ENCODE measurements at places on chromosomes 2 and 18.

DNA sequence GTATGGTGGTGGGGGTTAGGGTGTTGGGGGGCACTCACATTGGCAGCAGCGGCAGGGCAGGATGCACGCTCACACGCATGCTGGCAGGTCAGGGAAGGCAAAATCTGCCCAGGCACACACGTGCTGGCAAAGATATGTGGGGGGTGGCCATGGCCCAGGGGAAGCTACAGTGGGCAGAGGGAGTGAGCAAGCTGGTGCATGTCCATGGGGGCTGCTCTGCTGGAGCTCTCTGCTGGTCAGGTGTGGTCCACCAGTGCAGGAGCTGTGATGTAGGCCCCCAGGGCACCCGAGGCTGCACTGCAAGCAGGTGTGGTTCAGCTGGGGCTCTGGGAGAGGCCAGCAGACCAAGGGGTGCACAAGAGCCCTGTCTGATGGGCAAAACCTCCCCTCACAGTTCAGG, 491.5 kb upstream of the TNP1 start:
- DNase-seq: no peak

DNA sequence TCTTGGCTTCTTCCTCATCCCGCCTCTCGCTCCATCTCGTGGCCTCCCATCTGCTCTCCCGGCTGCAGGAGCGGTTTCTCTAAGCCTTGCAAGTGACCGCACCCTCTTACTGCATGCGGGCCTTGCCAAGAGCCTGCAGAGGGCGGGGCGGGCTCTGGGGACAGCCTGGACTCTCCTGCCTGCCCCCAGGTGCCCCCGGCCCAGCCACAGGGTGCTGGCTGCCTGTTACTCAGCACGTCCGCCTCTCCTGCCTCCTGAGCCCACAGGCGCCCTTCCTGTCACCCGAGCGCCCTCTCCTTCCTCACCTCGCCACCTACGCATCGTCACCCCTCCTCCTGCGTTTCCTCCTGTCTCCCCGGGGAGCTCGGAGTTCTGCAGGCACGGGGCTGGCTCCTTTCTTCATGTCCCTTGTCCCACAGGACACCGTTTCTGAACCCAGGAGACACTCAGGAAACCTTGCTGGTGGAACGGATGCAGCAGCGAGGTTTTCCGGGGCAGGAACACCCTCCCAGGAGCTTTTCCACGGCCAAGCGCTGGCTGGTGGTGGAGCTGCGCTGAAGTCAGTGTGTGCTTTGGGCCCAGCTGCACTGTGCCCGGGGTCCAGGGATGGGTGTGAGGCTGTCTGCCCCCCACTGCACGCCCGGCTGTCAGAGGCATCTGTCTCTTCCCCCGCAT, 28.5 kb downstream of the HPCAL1 start:
- no peak for DNase-seq

GRCh38 chr2:217928324-217929181, 74.2 kb downstream of the TNS1 start:
- DNase-seq: no peak

DNA sequence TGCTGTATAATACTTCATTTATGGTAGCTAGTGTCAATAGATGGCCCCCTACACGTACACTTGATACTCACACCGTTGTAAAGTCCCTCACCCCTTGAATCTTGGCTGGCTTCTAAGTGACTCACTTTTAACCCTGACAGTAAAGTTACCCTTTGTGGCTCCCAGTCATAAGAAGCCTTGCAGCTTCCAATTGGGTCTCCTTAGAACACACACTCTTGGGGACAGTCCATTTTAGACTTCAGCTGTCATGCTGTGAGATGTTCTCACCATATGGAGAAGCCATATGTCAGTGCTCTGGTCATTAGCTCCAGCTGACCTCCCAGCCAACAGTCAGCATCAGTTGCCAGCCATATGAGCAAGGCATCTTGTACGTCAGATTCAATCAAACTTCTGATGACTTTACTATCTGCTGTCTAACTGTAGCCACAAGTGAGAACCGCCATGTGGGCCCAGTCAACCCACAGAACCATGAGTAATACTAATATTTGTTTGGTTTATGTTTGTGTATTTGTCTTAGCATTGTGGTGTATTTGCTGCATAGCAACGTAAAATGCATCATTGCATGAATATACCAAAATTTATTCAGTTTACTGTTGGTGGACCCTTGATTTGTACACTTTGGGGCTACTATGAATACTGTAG, 68.3 kb downstream of the PTPN4 start:
- DNase-seq: no peak

DNA sequence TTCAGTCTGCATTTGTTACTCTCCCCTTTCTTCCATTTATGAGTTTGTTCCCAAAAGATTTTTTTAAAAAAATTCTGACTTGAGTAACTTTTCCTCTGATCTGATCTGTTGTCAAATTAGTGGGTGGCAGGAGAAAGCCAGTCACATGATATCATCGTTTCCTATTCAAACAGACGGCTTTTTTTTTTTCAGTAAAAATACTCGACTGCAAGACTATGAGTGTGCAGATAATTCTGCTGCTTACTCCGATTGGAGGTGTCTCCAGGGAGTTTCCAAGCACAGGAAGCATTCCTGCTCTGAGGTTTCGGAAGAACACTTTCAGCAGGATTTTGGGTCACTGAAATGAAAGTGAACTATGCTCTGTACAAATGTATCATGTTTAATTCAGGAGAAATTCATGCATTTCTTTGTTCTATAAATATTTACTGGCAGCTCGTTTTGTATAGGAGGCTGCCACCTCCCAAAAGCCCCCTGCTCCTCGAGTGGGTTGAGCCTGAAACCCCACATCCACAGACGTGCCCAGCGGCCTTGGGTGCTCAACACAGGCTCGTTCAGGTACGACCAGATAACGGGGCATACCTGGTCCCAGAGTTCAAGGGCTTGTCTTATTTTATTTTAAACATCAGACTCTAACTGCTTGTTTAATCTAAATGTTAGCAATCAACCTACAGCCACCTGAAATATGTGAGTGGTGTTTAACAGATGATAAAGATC, 126.9 kb upstream of the ZNF516 start:
- no peak for DNase-seq

GRCh38 chr2:221680548-221680947, 108.4 kb upstream of the EPHA4 start:
- no peak for DNase-seq

Data from muscle of back (tissue), 13 donors.